Omental fat pad (tissue), 4 donors: ENCODE measurements at places on chromosomes 7 and 10. TPM values are rescaled to one million over a fixed set of nuclear protein-coding genes. Genes with fewer than 3 reads are reported as not detected.

COL17A1 gene
- 2.2 TPM for total RNA-seq

NXPH1 gene
- not detected for total RNA-seq

PLAC9 gene
- total RNA-seq: 23.3 TPM

NCF1 gene
- total RNA-seq: 1.6 TPM

MMD2 gene
- not detected for total RNA-seq

CAV2 gene
- 156 TPM for total RNA-seq

C10orf67 gene
- total RNA-seq: not detected

PAX4 gene
- total RNA-seq: not detected

SUGCT gene
- 3.6 TPM for total RNA-seq

PKD1L1 gene
- total RNA-seq: 81.7 TPM

ZNF804B gene
- not detected for total RNA-seq

ARID5B gene
- total RNA-seq: 102 TPM

DENND2A gene
- total RNA-seq: 17.8 TPM

NANOS1 gene
- total RNA-seq: 1.6 TPM

GRID2IP gene
- total RNA-seq: not detected

ASCC1 gene
- 21.3 TPM for total RNA-seq

ELFN1 gene
- 4.0 TPM for total RNA-seq

GRM3 gene
- total RNA-seq: not detected

OR6V1 gene
- not detected for total RNA-seq

CALML3 gene
- not detected for total RNA-seq

FKBP6 gene
- total RNA-seq: not detected

TWIST1 gene
- total RNA-seq: 14.8 TPM

ZCWPW1 gene
- total RNA-seq: 2.8 TPM

R3HCC1L gene
- total RNA-seq: 10.6 TPM

TMEM273 gene
- 12.2 TPM for total RNA-seq

CPA4 gene
- 4.1 TPM for total RNA-seq

DPP6 gene
- total RNA-seq: 0.13 TPM

FKBP9 gene
- 93.4 TPM for total RNA-seq

UCN3 gene
- total RNA-seq: not detected
